Hindlimb muscle (tissue), 1 donor: ENCODE measurements at places on chromosomes 2 and 18. TPM values are rescaled to one million over a fixed set of nuclear protein-coding genes. Genes with fewer than 3 reads are reported as not detected.

DNA sequence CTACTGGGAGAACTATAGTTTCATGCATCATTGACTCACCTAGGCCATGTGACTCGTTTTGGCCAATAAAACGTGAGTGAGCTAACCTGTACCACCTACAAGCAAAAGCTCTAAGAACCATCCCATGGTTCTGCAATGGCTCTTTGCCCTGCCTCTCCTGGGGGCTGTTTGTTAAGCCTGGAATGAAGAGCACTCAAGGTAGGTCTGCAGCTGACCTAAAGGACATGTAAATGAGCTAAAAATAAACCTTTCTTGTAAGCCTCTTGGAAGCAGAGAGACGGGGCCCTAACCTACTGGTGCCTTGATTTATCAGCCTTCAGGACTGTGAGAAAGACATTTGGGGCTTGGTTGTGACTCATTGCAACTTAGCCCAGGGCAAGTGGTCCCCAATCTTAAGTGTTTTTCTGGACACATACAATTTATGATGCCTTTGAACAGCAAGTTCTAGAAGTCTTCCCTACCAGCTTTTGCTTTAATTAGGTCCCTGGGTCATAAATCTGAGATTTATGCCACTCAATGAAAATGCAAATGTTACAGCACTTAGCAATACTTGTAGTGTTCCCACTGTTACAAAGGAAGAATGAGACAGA is 107.4 kb downstream of the OSBPL6 start:
- DNase-seq, result no peak

DNA sequence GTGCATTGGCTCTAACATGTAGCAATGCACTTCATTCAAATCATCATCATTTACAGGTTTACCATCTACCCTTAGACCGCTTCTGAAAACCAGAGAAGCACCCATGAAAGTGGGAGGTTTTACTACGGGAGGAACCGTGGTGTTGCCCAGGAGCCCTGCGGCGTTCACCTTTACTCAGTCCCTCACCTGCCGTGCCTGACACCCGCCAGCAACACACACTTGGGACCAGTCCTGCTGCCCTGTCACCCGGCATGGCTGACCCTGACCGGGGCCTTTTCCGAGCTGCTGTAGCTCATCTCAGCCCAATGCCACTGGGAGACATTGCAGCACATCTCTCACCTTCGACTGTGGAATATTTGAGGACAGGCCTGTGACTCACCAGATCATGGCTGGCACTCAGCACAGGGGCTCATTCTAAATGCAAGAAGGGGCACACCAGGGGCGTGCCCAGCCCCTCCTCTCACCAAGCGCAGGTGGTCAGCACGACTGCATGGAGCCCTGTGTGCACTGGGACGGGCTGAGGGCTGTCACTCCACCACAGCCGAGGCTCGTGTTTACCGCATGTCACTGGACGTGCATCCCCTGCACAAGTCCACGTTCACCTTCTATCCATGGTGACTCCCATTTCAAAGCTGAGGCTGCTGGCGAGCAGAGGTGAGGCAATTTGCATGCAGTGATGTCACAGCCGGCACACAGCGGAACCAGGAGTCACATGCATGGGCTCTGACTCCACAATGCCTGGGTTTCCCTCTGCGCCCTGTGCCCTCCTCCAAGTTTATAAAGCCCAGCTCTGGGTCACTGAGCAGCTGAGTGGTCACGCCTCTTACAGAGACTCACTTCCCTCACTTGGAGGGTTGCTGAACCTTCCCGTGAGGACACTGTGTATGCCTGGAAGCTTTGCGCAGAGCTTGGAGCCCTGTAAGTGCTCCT is 76.7 kb upstream of the SNTG2 start:
- no peak for DNase-seq

ITGB6 gene
- polyA plus RNA-seq, result 52.2 TPM

DNA sequence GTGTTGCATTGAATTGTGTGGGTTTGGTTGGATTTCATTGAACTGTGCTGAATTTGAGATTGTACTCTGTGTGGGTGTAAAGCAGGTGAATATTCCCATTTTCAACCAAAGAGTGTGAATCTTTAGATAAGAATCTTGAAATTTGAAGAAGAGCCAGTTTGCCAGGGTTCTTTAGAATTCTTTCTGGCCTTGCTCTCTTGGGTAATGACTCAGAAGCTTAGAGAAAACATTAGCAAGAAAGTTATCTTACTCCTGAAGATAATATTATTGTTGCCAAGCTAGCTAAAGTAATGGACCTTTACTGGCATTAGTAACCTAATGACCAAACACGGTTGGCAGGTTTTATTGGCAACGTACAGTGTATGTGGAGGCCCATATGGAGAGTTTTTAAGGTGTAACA is 46.4 kb upstream of the SIX3 start:
- no peak for DNase-seq

NAGK gene
- 81.5 TPM for polyA plus RNA-seq

DNA sequence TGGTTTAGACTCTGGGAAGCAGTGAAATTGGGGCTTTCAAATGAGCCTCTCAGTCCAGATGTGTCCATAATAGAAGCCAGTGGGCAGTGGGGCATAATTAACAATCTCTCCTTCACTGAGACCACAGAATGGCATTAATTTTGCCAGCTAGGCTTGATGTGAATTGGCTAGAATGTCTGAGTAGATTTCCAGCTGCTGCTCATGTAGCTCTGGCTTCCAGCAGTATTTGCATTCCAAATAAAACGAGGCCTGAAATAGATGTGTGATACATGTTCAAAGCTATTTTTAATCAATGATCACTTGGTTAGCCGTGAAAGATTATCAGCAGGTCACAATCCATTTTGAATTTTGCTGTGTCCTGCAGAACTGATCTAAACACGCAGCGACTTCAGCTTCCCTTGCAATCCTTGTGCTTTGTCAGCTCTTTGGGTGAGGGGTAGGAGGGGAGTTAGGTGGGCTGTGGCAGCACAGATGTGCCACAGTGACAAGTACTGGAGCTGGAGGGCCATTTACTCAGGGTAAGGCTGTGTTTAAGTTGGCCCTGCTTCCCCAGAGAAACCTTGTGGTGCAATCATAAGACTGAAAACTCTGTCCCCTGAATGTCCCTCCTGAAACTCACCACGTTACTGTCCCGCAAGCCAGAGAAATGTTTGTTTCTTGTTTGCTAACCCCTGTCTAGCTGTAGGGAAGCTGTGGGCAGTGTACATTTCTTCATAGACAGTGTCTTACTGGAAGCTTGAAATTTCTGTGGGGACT is 56.9 kb upstream of the TMEM178A start:
- no peak for DNase-seq

DNA sequence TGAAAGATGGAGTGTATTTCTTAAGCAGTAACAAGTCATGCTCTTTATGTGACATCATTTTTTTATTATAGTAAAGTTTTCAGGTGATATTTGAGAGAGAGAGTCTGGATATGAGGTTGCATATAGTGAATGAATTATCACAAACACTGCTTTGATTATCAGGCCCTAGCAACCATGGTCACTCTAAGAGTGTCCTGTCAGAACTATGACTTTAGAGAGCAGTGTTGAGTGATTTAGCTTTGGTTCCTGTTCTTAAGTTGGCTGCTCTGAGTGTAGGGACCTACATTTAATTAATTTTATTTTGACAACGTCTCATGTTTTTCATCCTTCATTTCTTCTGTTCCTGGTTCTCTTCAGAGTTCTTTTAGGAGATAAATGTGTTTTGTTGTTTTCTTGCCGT is 275.5 kb downstream of the KCNJ3 start:
- DNase-seq, result no peak

DNA sequence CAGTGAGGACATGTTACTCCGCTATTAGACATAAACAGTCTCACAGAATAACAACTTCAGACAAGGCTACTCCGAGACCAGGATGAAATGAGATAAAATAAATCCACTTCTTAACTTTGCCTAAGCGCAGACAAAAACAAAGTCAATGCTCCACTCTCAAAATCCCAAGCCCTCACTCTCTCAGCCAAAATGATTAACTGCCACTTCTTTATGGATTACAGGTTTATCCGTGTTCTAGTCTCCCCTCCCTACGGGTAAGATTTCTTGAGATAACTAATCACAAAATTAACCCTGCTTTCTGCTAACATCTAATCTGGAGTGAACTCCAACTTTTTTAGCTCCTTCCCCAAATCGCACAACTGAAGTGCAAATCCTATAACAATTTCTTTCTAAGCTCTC is 1.1 kb upstream of the CRYGC start:
- DNase-seq, result no peak

DNA sequence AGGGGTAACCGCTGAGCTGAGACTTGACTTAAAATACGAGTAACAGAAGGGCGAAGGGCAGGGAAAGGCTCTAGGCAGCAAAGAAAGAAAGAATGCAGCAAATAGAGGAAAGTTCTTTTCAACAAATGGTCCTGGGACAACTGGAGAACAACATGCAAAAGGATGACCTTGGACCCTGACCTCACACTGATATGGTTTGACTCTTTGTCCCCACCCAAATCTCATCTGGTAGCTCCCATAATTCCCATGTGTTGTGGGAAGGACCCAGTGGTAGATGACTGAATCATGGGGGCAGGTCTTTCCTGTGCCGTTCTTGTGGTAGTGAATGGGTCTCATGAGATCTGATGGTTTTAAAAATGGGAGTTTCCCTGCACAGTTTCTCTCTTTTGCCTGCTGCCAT is 33.9 kb downstream of the ST3GAL5 start:
- DNase-seq, result no peak

GRCh38 chr2:43841949-43842865 is 3.4 kb downstream of the ABCG8 start:
- DNase-seq, result no peak

- no peak for DNase-seq
Measured at GRCh38 chr2:158990397-158991214, 22.2 kb downstream of the TANC1 start.

- DNase-seq, result no peak
Measured at GRCh38 chr18:23935804-23936203, 78.8 kb upstream of the TTC39C start.

- no peak for DNase-seq
Measured at GRCh38 chr18:9905401-9905922, 8.4 kb upstream of the VAPA start.

ERFE gene
- 6.3 TPM for polyA plus RNA-seq

- DNase-seq, result no peak
Measured at GRCh38 chr2:169119851-169120250, 50.5 kb downstream of the DHRS9 start.

TBR1 gene
- polyA plus RNA-seq, result not detected

SLC16A14 gene
- 2.8 TPM for polyA plus RNA-seq

DNA sequence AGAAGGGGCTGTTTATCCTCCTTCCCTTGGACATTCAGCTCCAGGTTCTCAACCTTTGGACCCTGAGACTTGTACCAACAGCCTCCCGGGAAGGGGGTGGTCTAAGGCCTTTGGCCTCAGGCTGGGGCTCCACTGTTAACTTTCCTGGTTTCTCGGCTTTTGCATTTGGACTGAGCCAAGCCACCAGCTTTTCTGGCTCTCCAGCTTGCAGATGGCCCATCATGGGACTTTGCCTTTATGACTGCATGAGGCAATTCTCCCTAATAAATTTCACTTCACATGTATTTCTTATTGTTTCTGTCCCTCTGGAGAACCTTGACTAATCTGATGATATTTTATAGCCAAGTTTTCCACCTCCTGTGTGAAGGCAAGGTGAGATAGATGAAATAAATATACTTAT is 180.8 kb downstream of the PPP1R1C start:
- DNase-seq, result no peak

RUFY4 gene
- polyA plus RNA-seq, result 0.13 TPM

NT5DC4 gene
- not detected for polyA plus RNA-seq

MBP gene
- polyA plus RNA-seq, result 18.5 TPM

TLX2 gene
- polyA plus RNA-seq, result not detected

DNA sequence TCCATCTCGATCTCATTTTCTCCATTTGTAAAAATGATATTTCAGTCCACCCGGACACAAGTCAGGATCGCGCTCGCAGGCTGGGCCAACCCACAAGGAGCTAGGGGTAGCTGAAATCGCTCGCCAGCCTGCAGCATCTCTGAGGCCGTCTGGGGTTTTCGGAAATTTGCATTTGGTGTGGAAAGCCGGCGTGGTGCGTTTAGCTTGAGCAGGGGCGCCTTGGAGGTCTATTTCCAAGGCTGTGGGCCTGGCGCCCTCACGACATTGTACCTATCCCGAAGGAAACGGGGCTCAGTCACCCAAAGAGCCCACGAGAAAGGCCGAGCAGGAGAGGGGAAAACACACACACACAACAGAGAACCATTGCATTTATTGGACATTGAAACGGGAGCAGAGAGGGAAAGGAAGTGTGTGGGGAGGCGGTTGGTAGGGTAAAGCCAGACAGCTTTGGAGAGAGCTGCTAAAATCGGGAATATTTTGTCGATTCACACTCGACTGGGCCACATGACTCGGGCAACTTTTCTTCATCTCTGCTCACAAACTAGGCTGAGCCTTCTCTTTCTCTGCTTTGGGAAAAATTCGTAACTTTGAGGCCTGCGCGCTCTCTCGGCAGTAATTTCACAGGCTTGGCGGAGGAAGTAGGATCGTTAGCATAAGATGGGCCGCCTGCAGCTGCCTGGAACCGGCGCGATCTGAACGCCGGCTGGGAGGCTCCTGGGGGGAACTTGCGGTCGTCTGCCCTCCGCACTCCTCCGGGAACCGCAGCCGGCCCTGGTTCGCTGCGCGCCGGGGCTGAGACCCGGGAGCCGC is 1.1 kb upstream of the HOXD8 start:
- peak; percentile 77 for DNase-seq

ASB18 gene
- polyA plus RNA-seq, result 14.5 TPM

DPP10 gene
- 0.15 TPM for polyA plus RNA-seq

GRCh38 chr2:67186871-67187270 is 210.3 kb upstream of the ETAA1 start:
- no peak for DNase-seq

SLC40A1 gene
- 42.2 TPM for polyA plus RNA-seq

CNTNAP5 gene
- polyA plus RNA-seq, result 0.06 TPM

DNA sequence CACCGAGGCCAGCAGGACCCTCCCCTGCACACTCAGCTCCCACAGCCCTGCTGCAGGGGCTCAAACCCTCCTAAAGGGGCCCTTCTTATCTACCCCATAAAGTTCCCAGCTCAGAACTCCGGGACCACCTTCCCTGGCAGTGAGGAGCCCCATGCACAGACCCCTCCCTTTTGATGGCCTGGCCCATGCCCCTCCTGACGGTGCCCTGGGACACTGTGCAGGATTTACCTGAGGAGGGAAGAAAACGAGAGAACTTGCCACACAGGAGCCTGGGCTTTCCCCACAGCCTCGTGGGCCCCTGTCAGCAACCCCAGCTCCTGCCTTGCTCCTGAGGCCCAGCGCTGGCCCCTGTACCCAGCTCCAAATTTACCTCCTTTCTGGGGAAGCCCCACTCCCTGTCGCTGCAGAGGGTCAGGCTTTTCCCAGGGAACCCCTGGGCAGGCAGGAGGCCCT is 206.3 kb upstream of the SALL3 start:
- DNase-seq, result no peak
